ENCODE measurements at places on chromosomes 1 and 21.

DNA sequence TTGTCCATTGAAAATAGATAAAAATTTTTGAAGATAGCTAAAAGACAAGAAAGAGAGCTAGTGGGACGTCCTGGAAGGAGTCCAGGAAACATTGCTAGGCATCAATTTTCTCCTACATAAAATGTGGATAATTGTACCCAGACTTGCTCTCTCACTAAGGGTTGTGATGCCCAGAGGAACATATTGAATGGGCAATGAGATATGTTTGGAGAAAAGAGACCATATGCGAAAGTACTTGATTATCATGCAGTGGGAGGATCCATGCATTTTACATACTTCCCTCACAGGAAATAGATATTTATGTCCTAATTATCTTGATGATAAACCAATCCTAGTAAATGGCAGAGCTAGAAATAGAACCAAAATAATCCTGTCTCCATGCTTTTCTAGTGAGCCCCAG lies 108.4 kb upstream of the TNR start:
- no peak for DNase-seq

DNA sequence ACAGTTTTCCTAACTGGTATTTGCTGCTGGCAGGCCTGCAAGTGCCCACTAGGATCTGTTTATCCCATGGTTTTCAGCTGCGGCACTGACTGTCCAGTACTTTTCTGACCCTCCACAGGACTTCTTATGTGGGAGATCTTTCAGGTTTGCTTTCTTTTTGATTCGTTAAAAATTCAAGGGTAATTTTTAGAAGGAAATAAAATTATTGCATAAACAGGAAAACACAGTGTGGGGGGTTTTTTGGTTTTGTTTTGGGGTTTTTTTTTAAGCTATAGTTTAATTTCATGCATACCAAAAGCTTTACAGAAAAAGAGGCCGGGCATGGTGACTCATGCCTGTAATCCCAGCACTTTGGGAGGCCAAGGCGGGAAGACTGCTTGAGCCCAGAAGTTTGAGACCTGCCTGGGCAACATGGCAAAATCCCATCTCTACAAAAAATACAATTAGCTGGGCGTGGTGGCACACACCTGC lies 3.6 kb downstream of the NIBAN1 start:
- no peak for DNase-seq

- no peak for DNase-seq
Observed at GRCh38 chr21:44708866-44709425, 2.4 kb downstream of the TSPEAR start.

- DNase-seq, result no peak
Observed at GRCh38 chr21:31201548-31201947, 142.5 kb downstream of the TIAM1 start.

GRCh38 chr1:198160222-198160621 lies 3.4 kb downstream of the NEK7 start:
- no peak for DNase-seq

Measured in T follicular helper cell (primary cell).